ENCODE measurements at places on chromosomes 12 and 14.
A peak's percentile ranks its signal among the peaks of the same experiment; 100 is the strongest.

- peak; percentile 67 for DNase-seq
These were observed 8.4 kb upstream of the INF2 start for GRCh38 chr14:104680806-104681688.

- DNase-seq, result no peak
These were observed 50.3 kb downstream of the CIT start for GRCh38 chr12:119826661-119827445.

GRCh38 chr12:29816874-29817725 is 33.4 kb upstream of the TMTC1 start:
- DNase-seq, result no peak

DNA sequence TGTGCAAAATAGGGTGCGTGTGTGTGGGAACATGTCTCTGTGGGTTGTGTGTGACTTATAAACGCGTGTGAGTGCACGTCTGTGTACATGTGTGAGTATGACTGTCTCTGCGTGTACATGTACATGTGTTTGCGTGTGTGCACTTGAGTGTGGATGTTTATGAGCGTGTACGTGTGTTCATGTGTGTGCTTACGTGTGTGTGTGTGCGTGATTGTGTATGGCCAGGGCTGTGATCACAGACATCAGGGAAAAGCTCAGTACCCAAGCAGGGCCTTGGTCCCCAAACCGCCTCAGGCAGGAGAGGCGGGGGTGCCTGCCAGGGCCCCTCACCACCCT is 326.3 kb upstream of the DIO3 start:
- no peak for DNase-seq

- DNase-seq, result no peak
These were observed 427.8 kb downstream of the SLC6A15 start for GRCh38 chr12:84484798-84485197.

GRCh38 chr12:77837876-77838291 is 7.2 kb downstream of the NAV3 start:
- DNase-seq, result no peak

- DNase-seq, result no peak
These were observed 71.7 kb upstream of the REP15 start for GRCh38 chr12:27624586-27624985.

DNA sequence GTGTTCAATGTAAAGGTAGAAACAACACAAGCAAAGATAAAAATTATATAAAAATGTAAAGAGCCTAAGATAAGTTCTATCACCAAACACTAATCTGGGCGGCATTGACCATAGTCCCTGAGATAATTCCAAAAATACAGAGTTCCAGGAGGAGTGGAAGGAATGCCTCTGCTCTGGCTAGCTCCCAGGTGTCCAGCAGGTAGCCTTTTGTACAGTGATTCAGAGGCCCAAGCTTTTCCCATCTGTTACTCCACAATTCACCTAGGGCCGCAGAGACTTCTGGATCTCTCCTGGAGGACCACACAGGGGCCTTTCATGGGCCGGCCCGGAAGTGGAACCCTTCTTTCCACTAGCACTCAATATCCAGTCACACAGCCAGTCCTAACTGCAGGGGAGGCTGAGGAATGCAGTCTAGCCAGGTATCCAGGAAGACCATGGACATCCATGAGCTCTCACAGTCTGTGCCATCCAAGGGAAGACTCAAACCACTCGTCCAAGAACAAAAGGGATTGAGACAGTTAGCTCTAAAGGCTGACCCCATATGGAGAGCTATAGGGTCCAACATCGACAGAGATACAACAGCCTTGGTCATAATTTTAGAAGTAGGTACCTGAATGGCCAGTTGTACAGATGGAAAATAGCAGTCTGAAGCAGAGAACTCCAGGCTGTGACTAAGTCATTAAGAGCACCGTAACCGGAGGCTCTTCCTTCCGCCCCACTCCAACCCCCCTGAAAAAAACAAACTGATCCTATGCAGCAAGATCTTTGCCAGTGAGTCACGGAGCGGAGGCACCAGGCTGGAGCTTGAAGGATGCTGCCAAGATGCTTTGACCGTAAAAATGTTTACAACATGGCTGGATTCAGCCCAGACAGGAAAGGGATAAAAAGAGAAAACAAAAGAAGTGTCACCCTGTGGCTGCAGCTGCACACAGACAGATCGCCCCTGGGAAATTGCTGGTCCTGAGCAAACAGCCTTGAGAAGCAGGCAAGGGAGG is 204.8 kb downstream of the NUAK1 start:
- DNase-seq, result no peak

GRCh38 chr12:100185361-100185894 is 15.2 kb upstream of the ACTR6 start:
- DNase-seq, result no peak

- no peak for DNase-seq
These were observed 91.1 kb upstream of the CLMN start for GRCh38 chr14:95410838-95411237.

DNA sequence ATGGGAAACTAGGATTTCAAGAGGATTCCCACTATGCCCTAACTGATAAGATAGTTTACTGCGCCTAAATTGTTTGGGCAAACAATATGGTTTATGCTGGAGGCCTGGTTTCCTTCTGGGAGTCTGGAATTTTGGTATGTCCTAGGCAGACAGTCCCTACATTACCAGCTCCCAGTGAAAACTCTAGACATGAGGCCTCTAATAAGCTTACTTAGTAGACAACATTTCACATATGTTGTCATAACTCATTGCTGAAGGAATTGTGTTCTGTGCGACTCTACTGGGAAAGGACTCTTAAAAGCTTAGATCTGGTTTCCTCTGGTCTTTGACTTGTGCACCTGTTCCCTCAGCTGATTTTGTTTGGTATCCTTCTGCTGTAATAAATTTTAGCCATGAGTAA is 18.0 kb upstream of the PRPF39 start:
- DNase-seq, result no peak

DNA sequence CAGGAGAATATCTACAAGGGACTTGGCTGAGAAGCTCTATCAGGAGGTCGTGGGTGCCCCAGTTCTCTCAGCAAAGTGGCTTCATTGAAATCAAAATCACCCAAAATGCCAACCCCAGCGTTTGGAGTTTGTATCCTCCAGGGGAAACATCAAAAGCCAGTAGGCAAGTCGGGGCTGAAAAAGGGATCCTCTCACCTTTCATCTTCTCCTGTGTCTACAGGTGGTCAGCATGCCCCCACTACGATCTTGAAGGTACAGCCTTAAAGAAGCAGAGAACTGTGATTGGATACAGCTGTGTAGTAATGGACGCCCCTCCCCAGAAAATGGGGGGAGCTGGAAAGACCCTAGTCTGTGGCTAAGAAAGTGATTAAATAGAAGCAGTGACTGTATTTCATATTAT is 22.2 kb downstream of the HRK start:
- no peak for DNase-seq

DNA sequence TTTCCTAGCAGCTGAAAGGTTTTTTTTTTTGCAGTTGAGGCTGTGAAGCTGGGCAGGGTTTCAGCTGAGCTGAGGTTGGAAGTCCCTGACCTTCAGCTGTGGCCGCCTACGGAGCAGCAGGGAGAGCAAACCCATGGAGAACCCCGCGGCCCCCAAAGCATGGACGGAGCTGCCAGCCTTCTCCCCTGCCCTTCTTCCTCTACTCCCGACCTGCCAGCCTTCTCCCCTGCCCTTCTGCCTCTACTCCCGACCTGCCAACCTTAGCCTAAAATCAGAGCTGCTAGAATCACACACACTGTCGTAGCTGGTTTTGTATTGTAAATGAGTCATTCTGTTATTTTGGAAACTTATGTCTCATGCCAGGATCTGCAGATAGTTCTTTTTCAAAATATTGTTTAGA is 74.6 kb downstream of the PPP2R5C start:
- DNase-seq, result no peak

DNA sequence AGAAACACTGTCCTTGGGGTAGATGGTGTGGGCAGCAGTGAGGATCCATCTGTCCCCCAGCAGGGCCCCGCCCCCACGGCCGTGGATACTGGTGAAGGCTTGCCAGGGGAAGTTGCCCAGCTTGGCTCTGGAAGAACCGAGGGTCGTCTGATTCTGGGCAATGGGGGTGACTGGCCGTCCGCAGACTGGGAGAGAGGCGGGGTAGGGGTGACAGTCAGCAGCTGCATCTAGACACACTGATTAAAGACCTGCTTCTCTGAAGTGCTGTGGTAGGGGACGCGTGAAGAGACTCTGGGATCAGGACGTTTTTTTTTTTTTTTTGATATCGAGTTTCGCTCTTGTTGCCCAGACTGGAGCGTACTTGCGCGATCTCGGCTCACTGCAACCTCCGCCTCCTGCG is 4.7 kb upstream of the C1R start:
- DNase-seq, result no peak

GRCh38 chr14:84814391-84814790 is 715.6 kb upstream of the FLRT2 start:
- DNase-seq, result no peak

GRCh38 chr12:111685811-111686573 is at the start of the genes ACAD10 and BRAP:
TSS of gene ACAD10 (plus strand) at chr12:111686053. CDS start at chr12:111692710, 6,657 bp downstream.
TSS of gene BRAP (minus strand) at chr12:111685956. CDS start at chr12:111685792, 164 bp downstream.
- peak; percentile 97 for DNase-seq

GRCh38 chr12:117439531-117440001 is 78.1 kb upstream of the NOS1 start:
- DNase-seq, result no peak

- no peak for DNase-seq
These were observed 50.1 kb upstream of the DIO3 start for GRCh38 chr14:101511199-101511598.

DNA sequence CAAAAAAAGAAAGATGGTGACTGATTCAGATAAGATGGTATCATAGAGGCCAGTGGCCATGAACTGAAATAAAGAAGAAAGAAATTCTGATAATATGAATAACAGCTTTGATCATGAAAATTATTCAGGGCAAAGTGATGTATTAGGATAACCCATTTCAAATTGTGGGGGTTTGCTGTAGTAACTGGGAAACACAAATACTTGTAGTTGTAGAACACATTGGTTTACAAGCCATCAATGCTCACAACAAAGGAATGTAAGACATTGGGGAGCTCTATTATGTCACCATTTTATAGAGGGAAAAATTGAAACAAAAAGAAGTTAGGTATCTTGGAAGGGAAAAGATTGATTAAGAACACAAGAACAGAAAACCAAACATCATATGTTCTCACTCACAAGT is 140.4 kb upstream of the FRMD6 start:
- no peak for DNase-seq

DNA sequence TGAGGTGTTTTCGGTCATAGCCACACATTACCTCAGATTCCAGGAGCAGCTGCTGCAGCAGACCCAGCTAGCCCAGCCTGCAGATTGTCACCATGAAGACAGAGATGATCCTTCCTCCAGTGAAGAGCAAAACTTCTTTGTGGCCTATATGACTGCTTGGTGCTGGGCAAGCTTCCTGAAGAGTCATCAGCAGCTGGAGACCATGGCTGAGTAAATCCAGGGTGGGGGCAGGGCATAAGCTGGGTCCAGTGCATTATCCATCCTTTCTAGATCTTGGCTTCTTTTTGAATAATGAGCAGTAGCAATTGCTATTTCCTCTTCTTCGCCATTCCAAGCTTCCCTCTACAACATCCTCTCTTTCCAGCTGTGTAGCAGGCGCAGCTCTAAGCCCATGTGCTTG is 373.1 kb upstream of the DDHD1 start:
- no peak for DNase-seq

GRCh38 chr12:68434391-68435298 is 102.5 kb upstream of the MDM1 start:
- DNase-seq, result no peak

- no peak for DNase-seq
These were observed 16.3 kb upstream of the NOS1 start for GRCh38 chr12:117377758-117378157.

DNA sequence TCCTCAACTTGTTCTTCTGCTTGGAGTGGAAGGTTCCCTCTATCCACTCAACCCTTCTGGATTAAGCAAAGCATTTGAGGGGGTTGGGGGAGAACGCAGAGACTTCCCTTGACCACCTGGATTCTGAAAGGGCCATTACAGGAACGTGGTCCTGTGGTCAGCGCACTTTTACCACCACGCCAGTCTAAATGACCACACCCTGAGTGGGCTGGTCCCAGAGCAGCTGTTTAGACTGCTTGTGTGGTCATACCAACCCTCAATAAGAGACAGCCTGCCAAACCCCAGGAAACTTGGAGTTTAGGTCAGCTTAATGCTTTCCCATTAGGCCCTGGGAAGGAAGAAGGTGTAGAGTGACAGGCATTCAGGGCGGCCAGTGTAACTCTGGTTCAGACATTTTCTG is 165.5 kb upstream of the ATP2B1 start:
- DNase-seq, result no peak

- DNase-seq, result no peak
These were observed 43.1 kb upstream of the GXYLT1 start for GRCh38 chr12:42187799-42188198.

- DNase-seq, result no peak
These were observed 182.3 kb downstream of the PELI2 start for GRCh38 chr14:56300495-56300894.

Measured in KBM-7 (cell line).